Hypothalamus (tissue), 51 donors: ENCODE measurements at places on chromosomes 12 and 14.

DNA sequence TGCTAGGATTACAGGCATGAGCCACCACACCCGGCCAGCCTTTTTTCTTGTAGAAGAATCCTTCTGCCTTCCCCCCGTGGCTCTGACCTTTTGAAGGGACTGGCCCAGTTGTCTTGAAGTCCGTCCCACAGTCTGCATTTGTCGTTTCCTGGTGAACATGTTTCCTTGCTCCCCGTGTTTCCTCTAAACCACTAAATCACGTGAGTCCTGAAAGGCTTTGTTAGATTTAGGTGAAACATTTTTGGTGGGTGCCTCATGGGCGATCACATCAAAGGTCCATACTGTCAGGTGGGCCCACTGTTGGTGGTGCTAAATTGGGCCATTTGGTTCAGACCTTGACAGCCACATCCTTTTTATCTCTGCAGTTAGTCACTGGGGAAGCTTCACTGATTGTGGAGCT is 26.3 kb downstream of the MLXIP start:
- no peak for DNase-seq

DNA sequence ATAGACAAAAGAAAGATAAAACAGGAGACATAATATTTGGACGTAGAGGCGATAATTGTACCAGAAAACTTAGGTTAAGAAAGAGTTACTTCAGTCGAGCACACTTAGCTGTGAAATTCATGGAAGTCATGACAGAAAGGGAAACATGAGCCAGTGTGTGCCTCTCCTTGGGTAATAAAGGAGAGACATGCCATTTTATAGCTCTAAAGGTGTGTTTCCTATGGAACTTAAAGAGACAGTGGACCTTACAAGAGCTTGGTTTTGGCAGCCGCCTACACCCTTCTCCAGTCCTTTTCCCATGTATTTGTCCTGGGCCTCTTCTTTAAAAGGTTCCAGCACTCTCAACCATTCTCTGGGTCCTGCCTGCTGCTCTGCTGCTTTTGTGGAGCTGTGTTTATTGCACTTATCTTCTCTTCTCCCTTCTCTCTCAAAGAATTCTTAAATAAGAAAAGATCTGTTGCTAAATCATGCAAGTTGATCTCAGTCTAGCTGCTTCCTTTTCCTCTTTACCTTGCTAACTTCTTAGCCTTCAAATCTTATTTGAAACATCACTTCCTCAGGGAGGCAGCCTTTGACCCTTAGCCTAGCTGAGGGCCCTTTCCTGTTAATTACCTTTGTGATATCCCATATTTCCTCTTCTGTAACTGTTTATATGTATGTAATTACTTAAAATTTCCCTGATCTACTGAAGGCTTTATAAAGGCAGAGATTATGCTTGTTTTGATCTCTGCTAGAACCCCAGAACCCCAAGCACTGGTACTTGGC is 81.8 kb upstream of the EVL start:
- no peak for DNase-seq

GRCh38 chr12:71935594-71935993 is 3.1 kb upstream of the TPH2 start:
- DNase-seq, result no peak

DNA sequence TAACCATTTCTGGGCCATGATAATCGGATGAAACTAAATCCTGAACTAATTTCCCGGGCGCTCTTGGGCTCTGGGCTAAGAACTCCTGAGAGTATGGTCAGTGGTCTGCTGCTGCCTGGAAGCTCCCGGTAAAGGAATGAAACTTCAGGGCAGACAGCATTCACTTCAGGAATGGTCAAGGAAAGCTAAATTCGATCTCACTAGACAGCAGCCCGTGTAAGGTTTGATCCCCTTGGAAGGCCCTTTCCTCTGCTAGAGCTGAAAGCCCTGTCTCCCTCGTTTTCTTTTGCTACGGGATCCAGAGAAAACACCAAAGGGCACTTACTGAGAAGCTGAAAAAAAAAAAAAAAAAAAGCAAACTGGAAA is 680 bp downstream of the ASB8 start:
- DNase-seq, result no peak

DNA sequence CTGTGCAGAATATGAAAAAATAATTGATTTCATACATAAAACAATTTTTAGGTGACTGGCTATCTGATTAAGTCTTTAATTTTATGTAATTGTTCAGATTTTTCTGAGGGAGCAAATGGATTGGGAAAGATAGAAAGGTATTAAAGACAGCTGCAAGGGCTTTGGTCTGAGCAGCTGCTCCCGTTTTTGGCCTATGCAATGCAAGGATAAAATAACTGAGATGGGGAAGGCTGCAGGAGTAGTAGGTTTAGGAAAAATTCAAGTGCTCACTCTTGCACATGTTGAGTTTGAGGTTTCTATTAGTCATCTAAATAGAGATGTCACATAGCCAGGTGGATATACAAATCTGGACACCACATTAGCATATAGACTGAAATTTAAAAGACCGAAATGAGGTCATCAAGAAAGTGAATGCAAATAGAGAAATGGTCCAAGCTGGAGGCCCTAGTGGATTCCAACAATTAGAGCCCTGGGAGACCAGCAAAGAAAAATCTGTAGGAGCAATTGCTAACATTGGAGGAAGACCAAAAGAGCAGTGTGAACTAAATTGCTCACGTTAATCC is 144.0 kb downstream of the PPFIA2 start:
- DNase-seq, result no peak

DNA sequence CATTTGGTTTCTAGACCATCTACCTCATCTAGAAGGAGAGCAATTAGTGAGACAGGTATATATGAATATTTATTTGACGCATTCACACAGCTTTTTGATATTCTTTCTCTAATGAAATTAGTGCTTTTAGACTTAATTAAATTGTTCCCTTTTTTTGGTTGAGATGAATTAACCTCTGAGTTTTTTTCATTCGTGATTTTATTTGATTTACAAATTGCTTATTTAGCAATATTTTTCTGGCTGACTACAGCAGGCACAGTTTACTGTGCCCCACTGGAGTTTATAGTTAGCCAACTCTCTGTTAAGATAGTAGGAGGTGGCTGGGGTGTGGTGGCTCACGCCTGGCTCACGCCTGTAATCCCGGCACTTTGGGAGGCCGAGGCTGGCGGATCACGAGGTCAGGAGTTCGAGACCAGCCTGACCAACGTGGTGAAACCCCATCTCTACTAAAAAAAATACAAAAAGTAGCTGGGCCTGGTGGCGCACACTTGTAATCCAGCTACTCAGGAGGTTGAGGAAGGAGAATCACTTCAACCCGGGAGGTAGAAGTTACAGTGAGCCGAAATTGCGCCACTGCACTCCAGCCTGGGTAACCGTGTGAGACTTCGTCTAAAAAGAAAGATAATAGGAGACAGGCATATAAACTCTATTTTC is 16.7 kb downstream of the MDM2 start:
- no peak for DNase-seq

DNA sequence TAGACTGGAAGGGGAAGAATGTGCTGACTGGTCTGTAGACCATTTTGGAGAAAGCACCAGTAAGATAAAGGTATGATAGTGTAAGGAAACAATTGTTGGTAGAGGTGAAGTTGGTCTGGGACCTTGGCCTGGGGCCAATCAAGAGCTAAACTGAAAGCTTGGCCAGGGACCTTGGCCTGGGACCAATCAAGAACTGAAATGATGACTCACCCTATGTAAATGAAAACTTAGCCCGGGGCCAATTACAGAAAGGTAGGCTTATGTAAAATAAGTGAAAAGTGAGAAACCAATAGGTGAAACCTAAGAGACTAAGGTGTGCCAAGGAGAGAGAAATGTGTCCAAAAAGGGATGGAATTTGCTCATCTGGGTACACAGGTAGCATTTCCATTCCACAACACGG is 776.0 kb downstream of the C12orf50 start:
- DNase-seq, result no peak

- DNase-seq, result no peak
Observed at GRCh38 chr14:68692216-68692615, 100.7 kb downstream of the ZFP36L1 start.

DNA sequence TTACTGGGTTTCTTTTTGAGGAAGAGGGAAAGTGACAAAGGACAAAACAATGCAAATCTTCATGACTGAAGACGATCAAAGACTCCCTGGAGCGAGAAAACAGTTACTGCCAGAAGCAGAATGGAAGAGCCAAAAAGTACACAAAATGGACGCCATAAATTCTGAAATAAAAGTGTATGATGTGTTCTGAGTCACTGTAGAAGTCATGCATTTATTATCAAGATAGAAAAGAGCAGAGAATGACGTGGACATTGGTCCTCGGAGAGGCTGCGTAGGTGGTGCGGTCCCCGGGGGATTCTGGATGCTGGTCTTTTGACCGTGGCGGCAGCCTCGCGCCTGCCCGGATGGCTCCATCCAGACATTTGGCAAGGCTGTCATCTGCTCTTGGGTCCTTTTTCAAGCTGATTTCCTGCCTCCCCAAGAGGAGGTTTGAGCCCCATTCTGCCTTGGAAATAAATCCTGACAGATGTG is 52.8 kb downstream of the C14orf132 start:
- no peak for DNase-seq

- no peak for DNase-seq
Observed at GRCh38 chr14:84825481-84826251, 704.3 kb upstream of the FLRT2 start.

DNA sequence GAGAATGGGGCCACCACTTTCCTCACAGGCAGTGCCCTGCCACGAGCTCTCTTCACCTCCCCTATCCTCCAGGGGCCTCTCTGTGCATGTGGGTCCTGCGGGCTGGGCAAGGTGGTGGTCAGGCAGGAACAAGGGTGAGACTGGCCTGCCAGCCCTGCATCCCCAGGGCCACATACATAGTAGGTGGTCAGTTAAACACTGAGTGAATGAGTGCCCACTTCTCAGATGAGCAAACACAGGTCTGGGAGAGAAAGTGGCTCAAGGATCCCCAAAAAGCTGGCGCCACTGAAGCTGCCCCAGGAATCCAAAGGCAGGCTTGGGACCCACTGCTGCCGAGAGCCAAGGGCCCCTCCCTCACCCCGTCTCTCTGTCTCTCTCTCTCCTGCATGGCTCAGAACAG is 51.1 kb downstream of the CCNK start:
- no peak for DNase-seq

GRCh38 chr12:1595026-1595561 is 713 bp upstream of the FBXL14 start:
- peak; percentile 32 for DNase-seq

DNA sequence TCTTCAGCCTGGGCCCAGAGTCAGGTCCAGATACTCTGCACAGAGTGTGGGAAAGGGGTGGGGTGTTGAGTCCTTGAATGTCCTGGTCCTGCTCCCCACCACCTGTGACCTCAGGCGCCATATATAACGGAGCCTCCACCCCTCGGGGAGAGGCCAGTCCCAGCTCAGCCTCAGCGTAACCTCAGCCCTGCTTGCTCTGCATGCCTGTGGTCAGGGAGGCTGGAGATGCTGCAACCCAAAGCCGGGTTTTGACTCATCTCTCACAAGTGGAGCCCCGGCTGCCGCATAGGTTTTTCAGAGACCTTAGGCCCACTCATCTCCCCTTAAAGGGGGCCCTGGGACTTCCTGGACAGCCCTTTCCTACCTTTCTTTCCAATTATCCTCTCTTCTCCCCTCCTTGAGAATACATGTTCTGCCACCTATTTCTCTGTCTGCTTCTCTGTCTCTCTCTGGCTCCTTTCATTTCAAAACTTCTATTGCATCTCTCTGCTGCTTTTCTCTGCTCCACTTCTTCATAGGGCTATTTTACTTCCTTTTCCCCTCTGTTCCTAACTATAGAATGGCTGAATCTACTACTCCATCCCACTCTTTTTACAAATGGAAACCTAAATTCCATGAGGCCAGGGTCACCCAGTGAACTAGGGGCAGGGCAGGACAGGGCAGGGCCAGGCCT is 1.2 kb downstream of the ITGB7 start:
- no peak for DNase-seq

GRCh38 chr12:94207849-94208621 is 59.7 kb downstream of the PLXNC1 start:
- DNase-seq, result no peak

DNA sequence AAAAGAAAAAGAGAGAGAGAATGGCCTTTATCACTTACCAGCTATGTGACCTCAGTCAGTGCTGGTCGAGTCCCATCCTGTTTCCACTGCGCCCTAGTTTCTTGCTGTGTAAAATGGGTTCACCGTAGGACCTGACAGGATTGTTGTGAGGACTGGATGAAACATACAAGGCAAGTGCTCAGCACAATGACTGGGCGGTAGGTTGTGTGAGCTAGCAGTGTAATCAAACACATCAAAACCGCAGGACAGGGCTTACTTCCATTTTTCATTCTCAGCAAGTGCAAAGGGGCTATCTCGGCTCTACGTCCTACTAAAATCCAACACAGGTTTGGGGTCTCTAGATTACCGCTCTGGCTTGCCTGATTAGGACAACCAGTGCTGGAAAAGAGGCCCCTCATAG is 36.4 kb upstream of the ATXN2 start:
- DNase-seq, result no peak

GRCh38 chr12:51049525-51049924 is 1.4 kb downstream of the LETMD1 start:
- no peak for DNase-seq

- no peak for DNase-seq
Observed at GRCh38 chr12:67617629-67618028, 30.9 kb upstream of the DYRK2 start.

- DNase-seq, result peak; percentile 7
Observed at GRCh38 chr14:99118046-99118721, 153.8 kb downstream of the BCL11B start.

GRCh38 chr12:93862424-93862823 is 185.2 kb downstream of the CRADD start:
- DNase-seq, result no peak

GRCh38 chr12:8035440-8036010 is 3.0 kb downstream of the FOXJ2 start:
- no peak for DNase-seq

GRCh38 chr12:114194956-114195355 is 211.0 kb downstream of the TBX5 start:
- DNase-seq, result no peak

- no peak for DNase-seq
Observed at GRCh38 chr12:90390947-90391346, 564.0 kb downstream of the CCER1 start.

- DNase-seq, result no peak
Observed at GRCh38 chr12:114397978-114398881, 7.7 kb downstream of the TBX5 start.

DNA sequence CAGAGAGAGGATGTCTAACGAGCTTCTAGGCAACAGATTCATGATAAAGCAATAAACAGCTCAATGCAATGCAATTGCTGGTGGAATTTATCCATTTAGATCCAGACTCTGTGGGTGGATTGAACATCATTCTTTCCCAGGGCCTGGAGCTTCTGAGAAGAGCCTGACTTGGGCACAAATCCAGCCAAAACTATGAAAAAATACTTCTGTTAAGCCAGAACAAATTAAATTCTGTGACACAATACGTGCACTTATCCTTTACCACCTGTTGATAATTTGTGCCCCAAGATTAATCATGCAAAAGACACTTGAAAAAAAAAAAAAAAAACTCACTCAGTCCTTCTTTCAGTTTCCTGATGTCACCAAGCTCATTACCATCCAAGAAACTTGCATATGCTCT is 446.0 kb upstream of the DCN start:
- no peak for DNase-seq

- no peak for DNase-seq
Observed at GRCh38 chr12:116863275-116863767, 17.9 kb downstream of the HRK start.
